ENCODE measurements at places on chromosomes 2 and 18.

DNA sequence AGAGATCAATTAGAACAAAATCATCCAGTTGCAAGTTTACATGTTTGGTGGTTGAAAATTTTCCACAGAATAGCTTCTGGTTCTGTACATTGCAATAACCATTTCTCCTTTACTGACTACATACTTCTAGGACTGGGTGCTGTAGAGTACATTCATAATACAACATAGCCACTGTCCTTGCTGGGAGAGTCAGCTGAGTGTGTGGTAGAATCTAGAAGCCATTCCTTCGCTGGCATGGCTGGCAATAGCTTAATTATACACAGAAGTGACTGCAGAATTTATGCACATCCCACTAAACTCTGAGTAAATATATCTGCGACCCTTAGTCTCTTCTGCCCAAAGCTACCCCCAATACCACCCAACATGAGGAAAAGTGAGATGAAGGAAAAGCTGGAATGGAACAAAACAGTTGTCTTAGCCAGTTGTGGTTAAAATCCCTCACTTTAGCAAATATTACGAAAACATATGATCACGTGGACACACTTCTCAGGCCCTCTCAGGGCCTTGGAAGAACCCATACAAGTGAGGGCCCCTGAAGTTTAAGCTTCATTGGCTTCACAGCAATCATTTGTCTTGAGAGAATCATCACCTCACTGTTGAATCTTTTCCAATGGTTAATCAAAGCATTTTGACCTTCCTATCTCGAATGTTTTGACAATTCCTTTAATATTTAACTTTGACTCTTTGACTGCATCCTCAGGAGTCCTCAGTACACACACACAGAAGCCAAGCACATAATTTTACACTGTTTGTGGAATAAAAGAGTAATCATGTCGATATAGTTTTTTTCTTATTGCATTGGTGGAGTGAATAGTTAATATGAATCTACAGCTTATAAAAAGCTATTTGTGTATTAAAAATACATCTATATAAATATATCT is 225.1 kb downstream of the ZNF385B start:
- no peak overlapping the region for H3K4me3 ChIP-seq
- no peaks in the 10 kb centered on the region for H3K27me3 ChIP-seq
- DNase-seq: no peak
- no peaks in the 10 kb centered on the region for H3K36me3 ChIP-seq

- DNase-seq: no peak
- H3K36me3 ChIP-seq: no peaks in the 10 kb centered on the region
- no peak overlapping the region for H3K4me3 ChIP-seq
- no peak overlapping the region for H3K27ac ChIP-seq
Measured at GRCh38 chr2:31125918-31126695, 12.1 kb downstream of the GALNT14 start.

- peaks cover 17% of the 10 kb centered on the region for H3K4me1 ChIP-seq
- no peak overlapping the region for H3K27ac ChIP-seq
- no peak overlapping the region for H3K4me3 ChIP-seq
- no peak for DNase-seq
- no peaks in the 10 kb centered on the region for H3K27me3 ChIP-seq
- no peaks in the 10 kb centered on the region for H3K36me3 ChIP-seq
Measured at GRCh38 chr2:60474301-60474700, 79.2 kb downstream of the BCL11A start.

DNA sequence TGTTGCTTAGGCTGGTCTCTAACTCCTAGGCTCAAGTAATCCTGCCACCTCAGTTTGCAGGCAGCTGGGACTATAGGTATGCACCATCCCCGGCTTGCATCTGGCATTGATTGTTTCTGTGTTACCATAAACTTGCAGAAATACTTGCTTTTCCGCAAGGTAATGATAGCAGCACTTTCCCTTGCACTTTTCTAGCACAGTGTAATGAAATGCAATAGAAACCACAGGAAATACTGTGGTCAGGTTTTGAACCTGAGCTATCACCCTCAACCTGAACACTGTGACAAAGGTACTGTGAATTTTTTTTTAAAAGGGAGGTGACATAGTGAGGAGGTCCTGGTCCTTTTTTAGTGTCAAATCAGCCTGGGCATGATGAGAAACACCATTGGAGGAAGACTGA is 38.3 kb downstream of the DHRS9 start:
- DNase-seq: no peak
- H3K4me1 ChIP-seq: no peaks in the 10 kb centered on the region
- no peaks in the 10 kb centered on the region for H3K27me3 ChIP-seq
- no peak overlapping the region for H3K27ac ChIP-seq

- no peaks in the 10 kb centered on the region for H3K36me3 ChIP-seq
- DNase-seq: no peak
- no peak overlapping the region for H3K4me3 ChIP-seq
- no peaks in the 10 kb centered on the region for H3K4me1 ChIP-seq
- no peaks in the 10 kb centered on the region for H3K27me3 ChIP-seq
Measured at GRCh38 chr2:128458505-128458904, 139.8 kb upstream of the HS6ST1 start.

- peaks cover 4% of the 10 kb centered on the region for H3K4me1 ChIP-seq
- H3K4me3 ChIP-seq: no peak overlapping the region
- H3K27ac ChIP-seq: no peak overlapping the region
- no peak for DNase-seq
- no peaks in the 10 kb centered on the region for H3K27me3 ChIP-seq
Measured at GRCh38 chr2:85994421-85994777, 105.6 kb upstream of the ST3GAL5 start.

GRCh38 chr18:12003894-12004293 is 22.6 kb downstream of the IMPA2 start:
- DNase-seq: no peak
- no peaks in the 10 kb centered on the region for H3K4me1 ChIP-seq

Measured in heart left ventricle (tissue), 16 donors.